Suppressor macrophage (primary cell): ENCODE measurements at places on chromosomes 2 and 18.

- no peak for DNase-seq
Observed at GRCh38 chr2:239192456-239192855, 208.4 kb downstream of the HDAC4 start.

- DNase-seq: no peak
Observed at GRCh38 chr2:145199827-145200706, 680.1 kb upstream of the ZEB2 start.

GRCh38 chr2:88856409-88857135 is 165.1 kb downstream of the RPIA start:
- no peak for DNase-seq

GRCh38 chr2:168639018-168639417 is 163.4 kb upstream of the NOSTRIN start:
- no peak for DNase-seq

- DNase-seq: no peak
Observed at GRCh38 chr18:7191736-7192135, 39.2 kb upstream of the LRRC30 start.

DNA sequence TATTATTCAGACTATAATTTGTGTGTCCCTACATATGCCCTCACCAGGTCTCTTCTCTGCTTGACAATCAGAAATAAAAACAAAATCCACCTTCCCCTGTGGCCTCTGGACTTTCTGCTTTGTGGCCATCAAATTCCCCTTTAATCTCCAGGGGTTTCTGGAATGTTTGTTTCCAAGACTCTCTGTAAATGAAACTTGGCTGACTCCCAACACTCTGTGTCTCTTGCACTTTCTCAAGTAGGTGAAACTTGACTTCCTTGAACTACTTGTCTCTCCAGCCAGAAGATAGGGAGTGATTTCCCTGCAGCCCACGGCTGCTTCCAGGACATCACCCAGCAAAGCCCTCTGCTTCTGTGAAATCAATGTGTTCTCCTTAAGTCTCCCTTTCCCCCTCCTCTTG is 54.1 kb upstream of the AQP4 start:
- DNase-seq: no peak
